Frontal cortex (tissue), 4 donors: ENCODE measurements at places on chromosomes 4 and X. TPM values are rescaled to one million over a fixed set of nuclear protein-coding genes. Genes with fewer than 3 reads are reported as not detected.

Gene NXF2
- not detected for total RNA-seq

Gene SASH3
- 0.82 TPM for total RNA-seq

Gene ZCCHC18
- 10.2 TPM for total RNA-seq

Gene SCML2
- total RNA-seq = 13.9 TPM

Gene EXOC1L
- not detected for total RNA-seq
